ENCODE measurements at places on chromosomes 7 and 10. TPM values are rescaled to one million over a fixed set of nuclear protein-coding genes. Genes with fewer than 3 reads are reported as not detected.

GOT1 gene
- total RNA-seq = 36.0 TPM

ZNF248 gene
- total RNA-seq = 3.2 TPM

NPY gene
- not detected for total RNA-seq

GPER1 gene
- 0.08 TPM for total RNA-seq

RRP12 gene
- total RNA-seq = 218 TPM

VENTX gene
- not detected for total RNA-seq

AGAP5 gene
- total RNA-seq = 8.2 TPM

SRGN gene
- total RNA-seq = 725 TPM

AGR2 gene
- total RNA-seq = 0.76 TPM

C1QL3 gene
- not detected for total RNA-seq

NOS3 gene
- total RNA-seq = 8.2 TPM

CAMK2B gene
- 0.33 TPM for total RNA-seq

PRPS1L1 gene
- not detected for total RNA-seq

FERD3L gene
- not detected for total RNA-seq

YWHAG gene
- 173 TPM for total RNA-seq

FAM237B gene
- total RNA-seq = not detected

MRPS24 gene
- 184 TPM for total RNA-seq

Data from activated T-cell treated with anti-CD3 and anti-CD28 coated beads, Interleukin-2, amount 50 U/mL, for 4 hours (primary cell).